ENCODE measurements at places on chromosomes 12 and 14.

GRCh38 chr12:120843472-120843871 lies 60.7 kb downstream of the SPPL3 start:
- DNase-seq, result no peak
- no peak overlapping the region for H3K4me3 ChIP-seq
- H3K36me3 ChIP-seq, result no peaks in the 10 kb centered on the region
- H3K27ac ChIP-seq, result no peak overlapping the region

DNA sequence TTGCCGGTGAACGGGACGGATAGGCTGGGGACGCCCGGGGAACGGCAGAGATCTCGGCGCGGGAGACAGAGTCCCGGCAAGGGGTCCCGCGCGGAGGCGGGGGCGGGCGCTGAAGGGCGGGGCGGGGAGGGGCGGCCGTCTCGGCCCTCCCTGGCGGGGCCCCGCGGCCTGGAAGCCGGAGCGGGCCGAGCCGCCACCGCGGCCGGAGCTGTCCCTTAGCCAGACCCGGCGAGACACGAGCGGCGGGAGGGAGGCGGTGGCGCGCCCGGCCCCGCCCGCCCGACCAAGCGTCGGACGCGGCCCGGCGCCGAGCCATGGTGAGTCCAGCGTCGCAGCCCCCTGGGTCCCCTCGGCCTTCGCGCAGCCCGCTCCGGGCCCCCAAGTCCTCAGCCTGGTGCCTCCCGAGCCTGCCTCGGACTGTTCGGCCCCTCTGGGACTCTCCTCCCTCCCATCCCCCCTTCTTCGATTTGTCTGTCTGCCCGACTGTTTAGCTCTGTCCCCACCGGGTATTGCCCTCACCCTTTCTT lies at the start of gene ARHGEF40:
TSS of gene ARHGEF40 (plus strand) at position 222 of the 527 bp plus-strand sequence. CDS start at position 315, 93 bp downstream.
- peak within 1 kb of the TSS; percentile 74 for H3K4me3 ChIP-seq
- H3K27ac ChIP-seq, result peak within 1 kb of the TSS; percentile 96
- DNase-seq, result peak; percentile 69
- H3K27me3 ChIP-seq, result no peaks in the 10 kb centered on the region

GRCh38 chr14:51554953-51555352 lies 96.8 kb upstream of the FRMD6 start:
- no peak overlapping the region for H3K4me3 ChIP-seq
- H3K27ac ChIP-seq, result no peak overlapping the region
- no peaks in the 10 kb centered on the region for H3K4me1 ChIP-seq
- H3K36me3 ChIP-seq, result no peaks in the 10 kb centered on the region
- no peak for DNase-seq

- H3K27ac ChIP-seq, result peak overlapping the region; percentile 43
- peak overlapping the region; percentile 6 for H3K4me3 ChIP-seq
- H3K36me3 ChIP-seq, result no peaks in the 10 kb centered on the region
- peak; percentile 26 for DNase-seq
Measured at GRCh38 chr12:3432176-3432742, 58.7 kb upstream of the PRMT8 start.

GRCh38 chr12:52033446-52034140 lies 17.6 kb upstream of the NR4A1 start:
- no peaks in the 10 kb centered on the region for H3K36me3 ChIP-seq
- peak overlapping the region; percentile 86 for H3K27ac ChIP-seq
- H3K4me3 ChIP-seq, result peak overlapping the region; percentile 44
- H3K4me1 ChIP-seq, result peaks cover 20% of the 10 kb centered on the region
- no peak for DNase-seq

GRCh38 chr12:122003651-122004611 lies 17.8 kb upstream of the BCL7A start:
- no peak overlapping the region for H3K4me3 ChIP-seq
- peak overlapping the region; percentile 14 for H3K27ac ChIP-seq
- H3K36me3 ChIP-seq, result no peaks in the 10 kb centered on the region
- no peaks in the 10 kb centered on the region for H3K4me1 ChIP-seq

- peaks cover 9% of the 10 kb centered on the region for H3K4me1 ChIP-seq
- H3K27me3 ChIP-seq, result peaks cover 100% of the 10 kb centered on the region
- H3K27ac ChIP-seq, result no peak overlapping the region
- peak overlapping the region; percentile 53 for H3K4me3 ChIP-seq
Measured at GRCh38 chr14:69572030-69572840, 2.4 kb downstream of the CCDC177 start.

- H3K27me3 ChIP-seq, result no peaks in the 10 kb centered on the region
- H3K27ac ChIP-seq, result no peak overlapping the region
Measured at GRCh38 chr12:89177802-89178395, 174.4 kb downstream of the DUSP6 start.

DNA sequence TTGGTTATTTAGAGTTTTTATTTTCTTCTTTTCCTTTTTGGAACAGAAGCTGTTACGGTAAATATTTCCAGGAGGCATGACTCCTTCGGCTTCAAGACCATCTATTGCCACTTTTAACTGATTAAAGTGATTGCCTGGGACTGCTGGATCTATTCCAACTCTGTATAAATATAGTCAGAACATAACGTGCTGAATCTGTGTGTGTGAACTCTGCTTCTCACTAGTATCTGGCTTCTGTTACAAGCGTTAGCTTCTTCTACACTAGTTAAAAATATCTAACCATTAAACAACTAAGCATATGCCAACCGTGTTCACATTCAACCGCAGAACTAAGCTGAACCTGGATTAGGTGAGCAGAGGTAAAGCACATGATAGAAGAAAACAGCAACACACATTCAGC lies 49.0 kb downstream of the TMTC1 start:
- H3K4me1 ChIP-seq, result peaks cover 20% of the 10 kb centered on the region
- DNase-seq, result no peak
- no peaks in the 10 kb centered on the region for H3K36me3 ChIP-seq

DNA sequence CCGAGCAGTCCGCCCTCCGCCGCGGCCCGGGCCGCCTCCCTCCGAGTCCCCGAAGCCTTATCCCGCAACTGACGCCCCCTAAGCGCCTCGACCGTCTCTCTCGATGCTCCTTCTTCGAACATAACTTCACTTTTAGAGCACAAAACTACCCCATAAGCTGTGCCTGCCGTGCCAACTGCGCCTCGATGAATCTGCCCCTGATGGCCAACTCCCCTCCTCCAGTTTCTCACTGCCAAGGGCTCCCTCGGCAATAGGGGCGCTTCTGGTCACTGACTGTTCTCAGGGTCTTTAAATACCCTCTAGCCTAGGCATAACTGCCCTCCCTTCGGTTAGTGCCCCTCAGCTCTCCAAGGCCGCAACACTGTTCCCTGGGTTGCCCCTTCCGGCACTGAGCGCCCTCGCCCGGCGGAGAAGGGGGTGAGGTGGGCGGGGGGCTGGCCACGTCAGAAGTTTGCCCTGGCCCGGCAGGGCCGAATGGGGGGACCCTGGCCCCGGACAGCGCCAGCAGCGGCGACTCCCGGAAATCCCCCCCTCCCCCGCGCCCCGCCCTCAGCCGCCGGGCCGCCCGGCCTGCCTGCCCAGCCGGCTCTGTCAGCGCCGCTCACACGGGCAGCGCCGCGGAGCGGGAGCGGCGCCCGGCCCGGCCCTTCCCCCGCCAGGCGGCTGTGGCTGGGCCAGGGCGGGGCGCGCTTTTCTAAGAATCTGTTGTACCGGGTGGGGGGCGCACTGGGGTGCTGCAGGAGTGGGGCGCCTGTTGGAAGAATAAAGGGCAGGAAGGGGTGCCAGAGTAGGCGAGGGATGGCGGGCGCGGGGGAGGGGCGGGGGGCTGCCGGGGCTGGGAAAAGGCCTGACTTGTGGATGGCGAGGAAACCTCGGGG lies 10.6 kb downstream of the RARG start:
- peak; percentile 82 for DNase-seq
- H3K4me1 ChIP-seq, result peaks cover 63% of the 10 kb centered on the region
- H3K27ac ChIP-seq, result peak overlapping the region; percentile 99
- no peaks in the 10 kb centered on the region for H3K36me3 ChIP-seq
